ENCODE measurements at places on chromosomes 6 and 20.

DNA sequence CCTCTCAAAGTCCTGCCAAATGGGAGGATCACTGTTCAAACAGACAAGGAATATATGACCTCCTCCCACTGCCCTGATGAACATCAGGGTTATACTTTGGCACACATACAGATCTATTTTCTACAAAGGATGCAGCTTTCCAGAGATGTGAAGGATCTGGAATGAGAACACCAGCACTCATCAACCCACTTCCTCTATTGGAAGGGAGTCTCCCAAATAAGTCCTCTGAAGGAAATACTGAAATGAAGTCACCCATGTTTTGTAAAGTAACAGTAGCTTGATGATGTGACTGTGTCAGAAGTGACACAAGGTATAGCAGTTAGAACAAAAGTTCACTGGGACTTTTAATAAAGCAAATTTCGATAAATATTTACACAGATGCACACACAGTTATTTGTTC lies 104.9 kb downstream of the OGFRL1 start:
- DNase-seq = peak; percentile 30

GRCh38 chr20:15071085-15071808 lies 733.8 kb upstream of the FLRT3 start:
- DNase-seq = no peak

- no peak for DNase-seq
These were observed 290.8 kb downstream of the THBS2 start for GRCh38 chr6:168962886-168963285.

- no peak for DNase-seq
These were observed 46.6 kb downstream of the MOXD1 start for GRCh38 chr6:132354517-132355167.

- DNase-seq = no peak
These were observed 35.1 kb downstream of the IGF2R start for GRCh38 chr6:160004018-160004417.

GRCh38 chr20:36541227-36541767 lies at the start of gene MYL9:
Gene MYL9, plus strand, starts transcription at chr20:36541519. Its CDS starts 3,366 bp downstream, at chr20:36544885.
- peak; percentile 91 for DNase-seq

DNA sequence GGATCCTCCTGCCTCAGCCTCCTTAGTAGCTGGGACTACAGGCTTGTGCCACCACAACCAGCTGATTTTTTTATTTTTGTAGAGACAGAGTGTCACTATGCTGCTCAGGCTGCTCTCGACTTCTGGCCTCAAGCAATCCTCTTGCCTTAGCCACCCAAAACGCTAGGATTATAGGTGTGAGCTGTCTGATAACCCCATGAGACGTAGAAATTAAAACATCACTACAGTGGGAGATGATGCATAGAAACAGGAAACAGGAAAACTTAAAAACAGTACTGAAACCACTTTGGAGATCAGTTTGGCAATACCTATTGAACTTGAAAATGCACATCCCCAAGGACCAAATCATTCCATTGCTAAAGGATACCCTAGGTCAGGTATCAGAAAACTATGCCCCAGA lies 10.8 kb downstream of the SENP6 start:
- no peak for DNase-seq

GRCh38 chr6:128097009-128097408 lies 196.2 kb upstream of the THEMIS start:
- no peak for DNase-seq

DNA sequence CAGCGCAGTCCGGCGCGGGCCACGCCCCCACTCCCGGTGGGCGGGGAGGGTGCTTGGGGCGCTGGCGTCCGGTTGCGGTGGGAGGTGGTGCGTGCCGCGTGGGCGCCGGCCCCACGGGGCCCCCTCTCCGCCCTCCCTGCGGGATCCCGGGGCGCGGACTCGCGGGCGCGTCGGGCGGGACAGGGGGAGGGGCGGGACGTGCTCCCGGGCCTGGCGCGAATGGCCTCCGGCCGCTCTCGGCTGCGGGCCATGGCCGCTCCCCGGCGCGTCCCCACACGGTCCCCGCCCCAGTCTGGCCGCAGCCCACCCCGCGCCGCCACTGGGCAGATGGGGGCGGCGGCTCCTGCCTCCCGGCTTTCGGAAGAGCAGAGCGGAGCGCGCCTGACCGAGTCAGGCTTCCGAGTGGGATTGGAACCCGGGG lies 771 bp upstream of the PPP1R3G start:
- DNase-seq = peak; percentile 29

DNA sequence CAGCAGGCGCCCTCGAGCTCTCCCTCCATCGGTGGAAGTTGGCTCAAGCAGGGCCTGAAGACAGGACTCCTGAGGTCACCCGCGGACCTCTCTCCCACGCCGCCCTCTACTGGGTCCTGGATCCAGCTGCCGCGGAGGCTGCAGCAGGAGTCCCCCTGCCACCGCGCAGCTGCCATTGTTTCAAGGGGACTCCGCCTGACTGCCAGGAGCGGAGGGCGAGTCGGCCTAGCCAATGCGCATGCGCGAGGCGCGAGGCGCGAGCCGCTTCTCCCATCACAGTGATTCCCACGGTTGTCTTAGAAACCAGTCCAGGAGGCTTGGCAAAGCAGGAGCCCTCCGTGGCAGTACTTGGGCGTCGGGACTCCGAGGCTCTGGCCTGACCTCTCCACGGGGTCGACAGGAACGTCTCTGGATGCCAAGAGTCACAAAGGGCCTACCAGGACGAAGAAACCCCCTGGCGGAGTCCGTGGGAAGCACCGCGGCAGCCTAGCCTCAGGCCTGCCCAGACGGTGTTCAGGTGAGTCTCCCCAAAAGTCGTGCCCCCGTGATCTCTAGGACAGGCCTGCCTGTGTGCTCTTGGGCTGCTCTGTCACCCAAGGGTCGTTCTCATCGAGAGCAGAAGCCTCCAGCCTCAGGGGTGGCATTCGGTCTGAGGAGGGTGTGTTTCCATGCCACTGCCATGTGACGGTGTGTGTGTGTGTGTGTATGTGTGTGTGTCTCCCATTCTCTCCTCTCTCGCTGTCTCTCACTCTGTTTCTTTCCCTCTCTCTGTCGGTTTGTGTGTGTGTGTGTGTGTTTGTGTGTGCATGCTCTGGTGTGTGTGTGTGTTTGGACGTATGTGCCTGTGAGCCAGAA lies 290.6 kb upstream of the ZNF337 start:
- peak; percentile 52 for DNase-seq

DNA sequence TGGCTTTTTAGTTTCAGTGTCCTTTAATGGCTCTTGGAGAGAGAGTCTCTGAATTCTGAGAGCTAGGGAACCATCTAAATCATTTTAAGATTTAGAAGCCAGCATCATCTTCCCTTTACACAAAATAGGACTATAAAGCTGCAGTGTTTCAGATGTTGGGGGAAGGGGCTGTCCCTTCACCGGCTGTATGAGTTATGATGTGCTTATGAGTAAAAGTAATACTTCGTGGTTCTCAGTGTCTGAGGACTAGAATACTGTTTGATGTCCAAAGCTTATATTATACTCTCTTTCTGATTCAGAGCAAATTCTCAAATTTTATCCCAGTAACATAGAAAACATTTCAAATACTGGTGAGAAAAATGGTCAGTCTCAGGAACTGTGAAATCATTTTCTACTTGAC lies 63.5 kb upstream of the FAM8A1 start:
- DNase-seq = no peak

DNA sequence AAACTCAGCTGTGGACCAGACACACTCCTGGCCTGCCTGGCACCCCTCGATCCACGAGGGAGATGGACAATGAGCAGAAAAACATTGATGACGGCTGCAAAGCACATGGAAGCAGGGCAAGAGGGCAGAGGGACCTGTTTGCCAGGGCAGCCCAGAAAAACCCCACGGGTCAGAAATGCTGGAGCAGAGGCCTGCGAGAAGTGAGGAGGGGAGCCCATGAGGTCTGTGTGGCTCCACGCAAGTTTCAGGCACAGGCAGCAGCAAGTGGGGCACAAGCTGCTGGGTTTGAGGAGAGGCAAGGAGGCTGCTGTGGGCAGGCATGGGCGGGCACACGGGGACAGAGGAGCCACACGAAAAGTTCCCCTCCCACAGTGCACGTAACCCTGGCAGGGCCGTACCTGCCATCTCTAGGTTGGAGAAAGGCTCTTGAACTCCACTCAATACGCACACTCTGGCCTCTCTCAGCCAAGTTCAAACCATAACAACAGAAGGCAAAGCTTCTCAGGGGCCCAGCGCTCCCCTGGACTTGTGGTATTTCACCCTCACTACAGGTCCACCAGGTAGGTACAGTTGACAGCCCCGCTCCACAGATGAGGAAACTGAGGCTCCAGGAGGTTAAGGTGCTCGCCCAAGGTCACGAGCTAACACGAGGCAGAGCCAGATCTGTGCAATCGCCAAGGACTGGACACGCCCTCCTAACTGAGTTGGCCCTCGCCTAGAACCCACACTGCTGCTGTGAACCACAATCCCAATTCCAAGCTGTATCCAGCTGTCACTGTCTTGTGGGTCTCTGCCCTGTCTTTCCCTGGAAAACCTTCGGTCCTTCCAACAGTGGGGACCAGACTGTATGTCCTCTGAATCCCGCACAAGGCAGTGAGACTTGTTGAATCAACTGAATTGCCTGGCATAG lies 108.2 kb downstream of the NOL4L start:
- no peak for DNase-seq

DNA sequence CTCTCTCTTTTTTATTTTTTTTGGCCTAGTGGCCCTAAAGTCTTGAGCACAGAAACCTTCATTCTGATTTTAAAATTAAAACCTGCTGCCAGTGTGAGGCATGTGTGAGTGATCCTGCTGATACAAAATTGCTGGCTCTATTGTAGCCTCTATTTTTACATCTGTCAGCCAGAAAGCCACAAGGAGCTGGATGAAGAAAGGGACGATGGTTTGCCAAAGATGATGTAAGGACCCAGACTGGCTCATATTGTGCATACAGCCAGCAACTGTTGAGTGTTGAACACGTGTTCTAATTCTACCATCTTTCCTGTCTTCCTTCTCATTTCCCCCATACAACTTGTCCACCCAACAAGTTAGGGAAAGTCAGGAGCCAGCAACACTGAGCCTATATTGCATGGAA lies 40.8 kb upstream of the ATXN1 start:
- peak; percentile 76 for DNase-seq

GRCh38 chr20:5657876-5658200 lies 92.4 kb upstream of the SHLD1 start:
- DNase-seq = no peak

GRCh38 chr20:3901028-3901705 lies 12.0 kb downstream of the PANK2 start:
- no peak for DNase-seq

- no peak for DNase-seq
These were observed 96.9 kb downstream of the SOX4 start for GRCh38 chr6:21690489-21690888.

DNA sequence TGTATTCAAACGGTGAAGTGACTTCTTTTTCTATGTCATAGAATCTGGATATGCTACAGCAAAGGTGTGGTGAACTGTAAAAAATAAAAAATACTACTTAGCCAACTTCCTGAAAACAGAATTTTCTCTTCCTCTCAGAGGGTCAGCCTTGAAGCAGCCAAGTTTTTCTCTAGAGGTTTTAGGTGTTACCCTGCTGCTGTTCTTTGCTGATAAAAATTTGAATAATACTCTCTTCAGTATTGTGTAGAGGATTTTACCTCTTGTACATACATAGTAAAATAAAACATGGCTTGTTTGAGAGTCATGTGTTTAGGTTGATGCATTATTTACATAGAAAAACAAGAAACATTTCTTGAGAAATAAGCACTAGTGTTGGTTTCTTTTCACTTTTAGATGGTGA lies 458.4 kb downstream of the TBC1D32 start:
- no peak for DNase-seq

DNA sequence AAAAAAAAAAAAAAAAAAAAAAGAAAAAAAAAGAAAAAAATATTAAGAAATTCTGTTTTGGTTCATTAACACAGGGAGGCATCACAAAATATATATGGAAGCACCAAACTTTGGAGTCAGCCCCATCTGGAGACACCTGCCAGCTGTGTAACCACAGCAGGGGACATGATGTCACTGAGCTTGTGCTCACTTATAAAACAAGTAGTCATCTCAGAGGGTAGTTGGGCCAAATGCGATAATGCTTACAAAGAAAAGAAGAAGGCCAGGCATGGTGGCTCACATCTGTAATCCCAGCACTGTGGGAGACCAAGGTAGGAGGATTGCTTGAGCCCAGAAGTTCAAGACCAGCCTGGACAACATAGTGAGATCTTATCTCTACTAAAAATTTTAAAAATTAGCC lies 1.1 kb upstream of the BNIP5 start:
- DNase-seq = no peak

GRCh38 chr6:73017476-73017875 lies 207.8 kb downstream of the KHDC1L start:
- no peak for DNase-seq

DNA sequence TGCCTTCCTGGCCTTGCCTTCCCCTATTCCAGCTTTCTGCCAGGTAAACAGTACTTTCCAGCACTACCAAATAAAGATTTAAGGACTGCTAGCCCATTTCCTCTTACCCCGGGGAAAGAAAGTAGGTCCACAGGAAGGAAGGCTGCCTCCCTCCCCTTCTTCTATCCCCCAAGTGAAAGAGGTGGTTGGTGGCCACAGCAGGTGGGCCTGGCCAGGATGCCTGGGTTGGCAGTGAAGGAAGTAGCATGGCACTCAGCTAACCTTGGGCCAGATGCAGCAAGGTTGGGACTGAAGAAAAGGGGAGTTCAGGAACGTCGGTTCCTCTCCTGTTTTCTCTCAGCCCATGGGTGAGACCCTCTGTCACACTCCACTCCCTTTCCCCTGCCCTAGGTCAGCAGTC lies 8.9 kb downstream of the NFKBIL1 start:
- no peak for DNase-seq

DNA sequence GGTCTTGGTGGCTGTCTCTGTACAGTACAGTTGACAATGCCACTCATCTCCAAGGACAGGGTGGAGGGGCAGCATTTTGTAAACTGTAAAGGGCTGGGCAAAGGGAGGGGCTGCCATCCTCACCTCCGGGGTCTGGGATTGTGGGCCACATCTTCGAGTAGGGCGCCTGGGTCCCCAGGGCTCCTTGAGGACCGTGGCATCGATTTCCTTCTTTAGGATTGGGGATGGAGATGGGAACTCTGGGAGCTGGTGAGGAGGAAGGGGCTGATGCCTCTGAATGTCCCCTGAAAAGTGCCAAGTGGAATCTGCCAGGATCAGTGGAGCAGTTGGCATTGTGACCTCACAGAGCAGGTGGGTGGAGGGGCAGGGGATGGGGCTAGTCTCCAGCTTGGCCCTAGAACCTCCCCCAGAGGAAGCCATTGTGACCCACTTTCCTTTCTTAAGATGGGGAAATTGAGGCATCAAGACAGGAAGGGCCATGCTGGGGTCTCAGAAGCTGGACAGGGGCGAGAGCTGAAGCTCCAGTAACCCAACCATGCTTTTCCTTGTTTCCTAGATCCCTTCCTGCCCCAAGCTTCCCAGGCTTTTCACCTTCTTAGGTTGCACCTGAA lies at the start of gene SUN5:
Gene SUN5, minus strand, starts transcription at position 293 of the 611 bp plus-strand sequence. Its CDS starts 93 bp downstream, at position 200.
- DNase-seq = no peak

Data from fibroblast of skin of scalp (primary cell).